ENCODE measurements at places on chromosomes 6 and 20.

DNA sequence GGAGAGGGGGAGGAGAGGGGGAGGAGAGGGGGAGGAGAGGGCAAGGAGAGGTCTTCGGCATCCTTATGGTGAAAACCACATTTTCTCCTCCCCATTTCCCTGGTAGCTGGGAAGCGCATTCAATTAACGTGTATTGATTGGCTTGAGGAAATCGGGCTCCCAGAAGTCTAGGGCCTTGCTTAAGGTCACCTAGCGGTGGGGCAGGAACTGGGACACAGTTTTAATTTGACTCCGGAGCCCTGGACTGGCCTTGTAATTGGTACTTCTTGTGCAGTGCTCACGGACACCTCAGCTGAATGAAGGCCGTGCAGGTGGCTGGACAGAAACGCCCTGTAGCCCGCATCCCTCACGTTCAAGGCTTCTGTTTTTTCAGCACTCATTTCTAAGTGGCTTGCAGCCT, 42.8 kb downstream of the CTCFL start:
- DNase-seq: no peak

DNA sequence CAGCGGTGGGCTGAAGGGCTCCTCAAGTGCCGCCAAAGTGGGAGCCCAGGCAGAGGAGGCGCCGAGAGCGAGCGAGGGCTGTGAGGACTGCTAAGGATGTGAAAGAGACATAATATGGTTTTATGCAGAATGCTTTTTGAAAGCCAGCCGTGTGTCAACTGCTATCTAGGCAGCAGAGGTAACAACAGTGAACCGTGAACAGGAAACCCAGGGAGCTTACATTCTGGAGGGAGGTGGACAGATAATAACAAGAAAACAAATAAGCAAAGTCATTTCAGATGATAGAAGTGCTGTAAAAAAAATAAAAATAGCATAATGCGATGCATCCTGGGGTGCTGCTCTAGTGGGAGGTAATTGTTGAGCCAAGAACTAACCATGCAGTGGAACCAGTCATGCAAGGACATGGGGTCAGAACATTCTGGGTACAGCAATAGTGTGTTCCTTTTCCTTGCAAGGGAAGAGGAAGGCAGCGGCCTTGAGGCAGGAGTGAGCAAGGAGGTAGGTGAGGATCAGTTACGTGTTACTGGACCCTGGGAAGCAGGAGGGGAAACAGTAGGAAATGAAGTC, 134.4 kb upstream of the TMEM170B start:
- DNase-seq: no peak

DNA sequence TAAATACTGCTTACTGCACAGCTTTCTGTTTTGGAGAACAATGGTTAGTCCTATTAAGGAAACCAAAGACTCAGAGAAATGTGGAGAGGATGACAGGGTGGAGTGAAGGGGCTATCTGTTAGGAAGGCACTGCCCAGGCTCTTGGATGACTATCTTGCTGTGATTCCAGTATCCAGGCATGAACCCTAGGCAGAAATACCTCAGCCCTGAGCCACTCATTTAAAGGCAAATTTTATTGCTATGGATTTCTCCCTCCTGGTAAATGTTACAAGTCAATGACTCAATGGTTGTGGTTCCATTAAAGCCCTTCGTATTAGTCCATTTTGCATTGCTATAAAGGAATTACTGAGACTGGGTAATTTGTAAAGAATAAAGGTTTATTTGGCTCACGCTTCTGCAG, 25.9 kb downstream of the ADGRF4 start:
- DNase-seq: no peak

- DNase-seq: no peak
Measured at GRCh38 chr6:170030821-170031471, 259.9 kb downstream of the DLL1 start.

- DNase-seq: no peak
Measured at GRCh38 chr6:48031711-48032110, 79.3 kb downstream of the PTCHD4 start.

DNA sequence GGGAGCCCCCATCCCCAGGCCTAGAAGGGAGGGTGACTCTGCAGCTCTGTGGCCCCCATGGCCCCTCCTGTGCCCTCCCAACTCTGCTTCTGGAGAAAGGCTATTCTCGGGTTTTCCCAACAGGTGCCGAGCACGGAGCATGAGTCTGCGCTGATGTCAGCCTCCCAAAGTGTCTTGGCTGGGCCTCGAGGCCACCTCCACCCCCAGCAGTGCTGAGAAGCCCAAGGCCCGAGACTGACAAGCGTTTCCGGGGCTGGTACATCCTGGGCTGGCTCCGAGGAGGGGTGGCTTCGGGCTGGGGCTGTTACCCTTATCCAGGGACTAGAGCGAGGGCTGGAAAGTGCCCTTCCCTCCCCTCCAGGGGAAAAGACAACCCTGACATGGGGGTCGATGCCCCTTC, 60.2 kb upstream of the GATA5 start:
- DNase-seq: no peak

GRCh38 chr6:30500421-30501355, 11.4 kb downstream of the HLA-E start:
- no peak for DNase-seq

DNA sequence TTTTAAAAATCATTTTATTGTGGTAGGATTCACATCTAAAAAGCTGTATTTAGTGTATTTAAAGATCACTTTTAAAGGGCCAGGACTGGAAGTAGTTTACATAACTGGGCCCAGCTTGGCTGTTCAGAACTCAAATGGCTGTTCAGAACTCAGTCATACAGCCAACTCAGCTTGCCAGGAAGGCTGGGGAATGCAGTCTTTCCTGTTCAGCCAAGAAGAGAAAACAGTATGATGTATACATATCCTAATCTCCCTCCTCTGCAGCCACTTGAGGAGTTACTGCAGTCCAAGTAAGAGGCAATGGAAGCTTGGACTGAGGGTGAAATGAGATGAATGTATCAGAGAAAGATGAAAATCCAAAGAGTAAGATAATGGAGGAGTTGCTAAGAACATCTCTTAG, 24.6 kb downstream of the DSTN start:
- DNase-seq: no peak

- DNase-seq: no peak
Measured at GRCh38 chr20:21075471-21075870, 30.7 kb downstream of the LINC00237 start.

DNA sequence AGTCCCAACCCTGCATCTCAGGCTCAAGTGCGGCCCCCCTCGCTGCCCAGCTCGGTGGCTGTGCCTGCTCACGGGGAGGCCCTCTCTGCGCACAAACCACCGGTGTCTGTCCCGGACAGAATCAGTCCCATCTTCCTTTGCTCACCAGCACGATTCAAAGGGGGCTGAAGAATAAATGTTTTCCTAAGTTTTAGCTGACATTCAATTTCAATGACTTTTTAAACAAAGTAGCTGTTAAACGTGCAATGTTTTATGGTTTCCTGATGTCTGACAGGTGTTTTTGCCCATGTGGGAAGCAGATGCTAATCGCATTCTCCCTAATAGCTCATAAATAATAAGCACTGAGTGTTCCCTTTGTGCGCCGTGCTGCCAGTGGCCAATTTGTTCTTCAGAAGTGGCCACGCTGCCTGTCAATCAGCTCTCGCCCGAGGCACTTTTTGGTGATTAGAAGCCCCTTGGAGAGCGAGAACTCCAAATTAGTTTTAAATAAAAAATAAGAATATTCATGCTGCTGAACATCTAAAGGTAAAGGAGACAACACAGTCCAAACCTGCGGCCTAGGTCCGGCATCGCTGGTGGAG, 26.3 kb downstream of the BHLHE23 start:
- DNase-seq: no peak

DNA sequence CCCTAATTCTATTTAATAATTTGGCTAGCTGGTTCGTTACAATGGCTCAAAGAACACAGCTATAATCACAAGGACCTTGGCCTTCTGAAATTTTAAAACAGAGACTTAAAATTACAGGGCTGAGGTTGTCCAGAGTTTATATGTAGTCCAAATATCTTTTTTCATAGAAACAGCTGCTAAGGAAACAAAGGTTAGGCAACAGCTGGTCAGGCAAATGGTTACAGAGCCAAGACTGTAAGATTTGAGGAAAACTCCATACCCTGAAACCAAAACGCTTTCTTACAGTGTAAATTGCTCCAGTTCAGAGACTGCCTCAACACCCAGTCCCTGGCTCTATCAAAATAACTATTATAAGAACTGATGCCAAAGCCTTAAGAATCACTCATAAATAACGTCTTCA, 9.7 kb upstream of the ARHGAP18 start:
- no peak for DNase-seq

DNA sequence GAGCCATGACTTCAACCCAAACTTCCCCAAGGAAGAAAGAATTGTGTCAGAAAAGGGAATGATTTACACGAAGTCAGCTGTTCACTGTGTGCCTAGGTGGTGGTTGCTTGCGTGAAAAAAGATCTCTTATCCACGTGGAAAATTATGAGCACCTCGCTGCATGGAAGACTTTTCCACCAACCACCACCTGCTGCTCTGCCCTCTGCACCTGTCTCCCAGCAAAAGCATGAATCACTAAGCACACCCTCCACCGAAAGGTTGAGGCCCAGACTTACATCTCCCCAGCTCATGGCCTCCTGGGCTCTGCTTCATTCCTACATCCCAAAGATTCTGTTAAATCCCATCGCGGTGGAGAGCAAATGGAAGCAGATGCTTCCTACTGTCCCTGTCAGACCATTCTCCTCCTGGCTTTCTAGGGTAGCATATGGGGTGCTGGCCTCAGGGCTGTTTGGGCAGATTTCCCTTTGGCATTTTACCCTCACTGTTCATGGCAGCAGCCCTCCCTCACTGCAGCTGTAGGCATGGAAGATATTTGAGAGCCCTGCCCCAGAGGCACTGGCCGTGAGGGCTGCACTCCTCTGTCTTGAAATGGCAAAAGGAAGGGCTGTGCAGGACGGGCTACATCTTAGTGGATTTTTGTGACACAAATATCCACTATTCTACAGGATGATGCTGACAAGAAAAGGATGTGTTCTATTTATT, 37.6 kb upstream of the CST5 start:
- no peak for DNase-seq
